Upper lobe of left lung (tissue), 6 donors: ENCODE measurements at places on chromosomes 3 and 15. TPM values are rescaled to one million over a fixed set of nuclear protein-coding genes. Genes with fewer than 3 reads are reported as not detected.

Gene CLEC3B
- total RNA-seq: 29.0 TPM

Gene CIDEC
- not detected for total RNA-seq

Gene SLC6A20
- 1.2 TPM for total RNA-seq

Gene KCNH8
- total RNA-seq: not detected

DNA sequence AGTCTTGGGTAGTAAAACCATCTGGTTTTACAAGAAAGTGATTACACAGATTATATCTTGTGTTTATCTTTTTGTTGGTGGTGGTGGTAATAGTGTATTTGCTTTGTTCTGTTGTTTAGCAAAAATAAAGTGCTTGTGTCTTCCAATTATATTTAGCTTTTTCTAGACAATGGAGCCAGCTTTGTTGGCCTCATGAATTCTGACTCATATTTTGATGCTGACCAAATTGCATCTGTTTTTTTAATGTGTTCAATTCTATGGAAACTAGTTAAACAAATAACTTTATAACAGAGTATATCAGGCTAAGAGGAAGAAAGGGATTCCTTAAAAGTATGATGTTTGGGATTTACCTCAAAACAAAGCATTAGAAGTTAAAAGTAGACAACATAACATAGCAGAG lies 69.3 kb upstream of the BFSP2 start:
- no peak overlapping the region for H3K4me3 ChIP-seq
- H3K4me1 ChIP-seq: peaks cover 11% of the 10 kb centered on the region
- H3K27ac ChIP-seq: no peak overlapping the region
- no peaks in the 10 kb centered on the region for H3K36me3 ChIP-seq
- no peak for DNase-seq
- H3K27me3 ChIP-seq: no peaks in the 10 kb centered on the region

Gene TRIM42
- total RNA-seq: not detected

DNA sequence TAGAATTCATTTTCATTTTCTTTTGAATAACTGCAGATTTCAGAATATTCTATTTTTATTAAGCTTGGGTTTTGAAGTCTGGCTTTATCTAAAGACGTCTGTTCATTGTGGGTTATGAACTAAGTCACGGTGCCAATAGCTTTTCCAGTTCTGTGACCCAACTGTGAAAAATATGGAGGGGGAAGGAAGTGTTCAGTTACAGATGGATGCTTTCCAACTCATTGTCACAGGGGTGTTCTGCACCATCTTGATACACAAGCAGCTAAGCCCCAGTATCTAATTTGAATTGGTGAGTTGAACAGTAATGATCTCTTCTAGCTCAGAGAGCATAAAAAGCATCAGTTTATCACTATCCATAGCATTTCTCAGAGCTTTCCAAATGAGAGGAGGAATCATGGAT lies 710.6 kb downstream of the EDEM1 start:
- no peak overlapping the region for H3K4me3 ChIP-seq
- H3K4me1 ChIP-seq: no peaks in the 10 kb centered on the region
- H3K27ac ChIP-seq: no peak overlapping the region
- no peak for DNase-seq
- H3K36me3 ChIP-seq: no peaks in the 10 kb centered on the region

DNA sequence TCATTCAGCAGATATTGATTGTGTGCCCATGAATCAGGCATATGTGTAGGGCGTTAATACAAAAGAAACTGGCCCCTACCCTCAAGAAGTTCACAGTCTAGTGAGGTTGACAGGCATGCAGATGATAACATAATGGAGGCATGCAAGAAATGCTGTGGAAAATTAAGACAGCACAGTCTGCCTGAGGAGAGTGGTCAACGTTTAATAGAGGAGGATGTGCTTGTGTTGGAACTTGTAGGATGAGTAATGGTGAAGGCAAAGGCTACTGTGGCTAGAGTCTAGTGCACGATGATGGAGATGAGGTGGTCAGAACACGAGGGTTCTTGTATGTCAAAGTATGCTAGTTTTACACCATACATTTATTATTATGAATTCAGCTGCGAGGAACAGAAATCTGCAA lies 295.7 kb downstream of the SOX2 start:
- H3K27ac ChIP-seq: no peak overlapping the region
- no peak for DNase-seq
- H3K4me1 ChIP-seq: no peaks in the 10 kb centered on the region
- H3K36me3 ChIP-seq: no peaks in the 10 kb centered on the region
- no peaks in the 10 kb centered on the region for H3K27me3 ChIP-seq
